ENCODE measurements at places on chromosomes 6 and 20. TPM values are rescaled to one million over a fixed set of nuclear protein-coding genes. Genes with fewer than 3 reads are reported as not detected.

- peak; percentile 76 for DNase-seq
These were observed 123.0 kb downstream of the SLC16A10 start for GRCh38 chr6:111210194-111210728.

Gene DEFB123
- not detected for total RNA-seq

DNA sequence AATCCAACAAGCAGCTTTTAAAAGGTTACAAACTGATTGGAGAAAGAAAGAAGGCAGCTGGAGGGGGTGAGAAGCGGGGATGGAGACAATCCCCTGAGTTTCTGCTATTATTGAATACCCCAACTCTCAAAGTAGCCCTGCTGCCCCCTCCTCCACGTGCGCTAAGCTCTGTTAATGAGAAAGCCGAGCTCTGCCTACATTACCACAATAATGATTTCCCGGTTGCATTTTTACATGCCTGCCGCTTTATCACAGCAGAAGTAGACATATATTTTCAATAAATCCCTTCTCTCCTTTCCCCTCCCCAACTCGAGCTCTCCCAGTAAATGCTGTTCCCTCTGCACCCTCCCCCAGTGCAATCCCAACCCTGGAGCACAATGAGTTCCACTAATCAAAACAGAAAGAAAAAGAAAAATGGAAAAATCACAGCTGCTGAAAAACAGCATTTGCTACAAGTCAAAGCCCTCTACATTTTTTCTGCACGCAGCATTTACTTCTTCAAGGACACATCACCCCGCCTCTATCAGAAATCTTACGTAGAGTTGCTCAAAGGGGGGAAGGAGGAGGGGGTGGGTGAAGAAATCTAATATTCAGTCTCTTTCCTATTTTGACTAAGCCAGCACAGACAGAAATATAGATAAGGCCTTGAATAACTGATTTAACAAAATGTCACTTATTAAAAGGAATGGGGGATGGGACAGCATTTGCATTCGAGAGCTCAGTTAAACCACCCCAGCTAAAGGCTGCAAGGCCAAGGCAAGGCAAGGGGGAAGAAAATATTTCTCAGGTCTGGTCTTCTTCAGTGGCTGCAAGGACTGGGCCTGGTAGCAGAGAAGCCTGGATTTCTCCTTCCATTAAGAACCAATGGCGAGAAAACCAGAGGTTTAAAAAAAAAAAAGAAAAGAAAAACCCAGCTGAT lies 10.7 kb downstream of the TRERF1 start:
- peak; percentile 83 for DNase-seq

GRCh38 chr6:134979142-134979541 lies 29.2 kb upstream of the ALDH8A1 start:
- DNase-seq: no peak

Data from fibroblast of the aortic adventitia (primary cell).